ENCODE measurements at places on chromosomes 7 and 10. TPM values are rescaled to one million over a fixed set of nuclear protein-coding genes. Genes with fewer than 3 reads are reported as not detected.

DNA sequence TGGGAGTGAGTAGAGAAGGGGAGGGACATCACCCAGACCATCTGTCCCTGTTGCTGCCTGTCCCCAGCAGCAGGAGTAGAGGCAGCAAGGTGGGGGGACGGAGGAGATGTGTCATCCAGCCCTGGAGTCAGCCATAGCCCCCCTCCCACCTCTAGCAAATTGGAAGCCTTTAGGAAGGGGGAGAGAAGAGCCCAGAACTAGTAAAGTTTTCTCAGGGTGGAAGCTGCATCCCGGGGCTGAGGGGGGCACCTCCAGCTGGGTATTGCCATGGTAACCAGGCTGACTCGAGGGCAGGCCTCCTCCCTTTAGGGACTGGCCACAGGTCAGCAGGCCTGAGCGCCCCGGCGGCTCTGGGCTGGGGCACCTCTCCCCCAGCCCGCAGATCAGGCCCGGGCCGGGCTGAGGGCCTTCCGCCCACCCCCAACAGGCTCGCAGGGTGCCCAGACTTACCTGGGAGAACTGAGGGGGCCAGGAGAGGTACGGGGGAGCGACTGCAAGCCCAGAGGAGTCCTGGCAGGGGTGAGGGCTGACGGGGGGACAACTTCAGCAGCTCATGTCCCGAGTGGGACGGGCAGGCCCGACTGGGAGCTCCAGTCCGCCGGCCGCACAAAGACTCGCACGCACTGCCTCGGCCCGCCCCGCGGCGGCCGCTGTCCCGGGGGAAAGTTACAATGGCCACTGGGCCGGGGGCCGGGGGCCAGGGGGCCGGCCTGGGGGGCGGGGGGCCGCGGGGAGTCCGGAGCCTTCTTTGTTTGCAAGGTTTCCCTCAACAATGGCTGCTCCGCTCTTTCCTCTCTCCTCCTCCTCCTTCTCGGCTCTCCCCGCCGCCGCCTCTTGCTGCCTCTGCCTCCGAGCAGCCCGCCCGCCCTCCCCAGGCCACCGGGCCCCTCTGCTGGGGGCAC, 6.0 kb downstream of the LDB1 start:
- DNase-seq: no peak

The ANKRD61 gene
- total RNA-seq: 0.18 TPM

DNA sequence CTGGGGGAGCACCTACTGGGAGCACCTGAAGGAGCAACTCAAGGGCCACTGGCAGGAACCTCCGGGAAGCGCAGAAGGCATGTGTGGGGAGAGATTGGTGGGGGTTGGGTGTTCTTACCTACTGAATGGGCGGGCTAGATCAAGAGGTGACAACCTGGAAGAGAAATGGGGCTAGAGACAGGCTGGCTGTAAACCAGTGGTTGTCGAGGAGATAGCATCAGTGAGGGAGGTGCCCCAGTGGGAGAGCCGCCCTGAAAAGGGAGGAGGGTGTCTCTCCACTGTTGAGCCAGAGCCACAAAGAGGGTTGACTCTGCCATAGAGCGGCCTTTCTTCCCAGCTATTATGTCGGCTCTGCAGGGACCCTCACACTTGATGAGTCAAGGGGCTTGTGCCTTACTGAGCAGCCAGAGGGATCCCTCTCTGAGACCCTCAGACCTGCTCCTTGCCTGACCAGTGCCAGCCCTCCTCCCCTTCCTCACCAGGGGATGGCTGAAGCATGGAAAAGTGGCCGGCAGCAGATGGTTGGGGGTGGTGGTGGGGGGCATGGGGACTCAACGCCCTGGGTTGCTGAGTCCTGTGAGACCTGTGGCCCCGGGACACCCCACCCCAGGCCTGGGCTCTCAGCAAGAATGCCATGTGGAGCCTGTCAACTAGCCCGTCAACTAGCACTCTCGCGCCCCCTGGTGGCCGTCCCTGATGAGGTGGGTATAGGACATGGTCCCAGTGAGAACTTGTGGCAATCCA, 36.4 kb upstream of the PURB start:
- DNase-seq: peak; percentile 47

DNA sequence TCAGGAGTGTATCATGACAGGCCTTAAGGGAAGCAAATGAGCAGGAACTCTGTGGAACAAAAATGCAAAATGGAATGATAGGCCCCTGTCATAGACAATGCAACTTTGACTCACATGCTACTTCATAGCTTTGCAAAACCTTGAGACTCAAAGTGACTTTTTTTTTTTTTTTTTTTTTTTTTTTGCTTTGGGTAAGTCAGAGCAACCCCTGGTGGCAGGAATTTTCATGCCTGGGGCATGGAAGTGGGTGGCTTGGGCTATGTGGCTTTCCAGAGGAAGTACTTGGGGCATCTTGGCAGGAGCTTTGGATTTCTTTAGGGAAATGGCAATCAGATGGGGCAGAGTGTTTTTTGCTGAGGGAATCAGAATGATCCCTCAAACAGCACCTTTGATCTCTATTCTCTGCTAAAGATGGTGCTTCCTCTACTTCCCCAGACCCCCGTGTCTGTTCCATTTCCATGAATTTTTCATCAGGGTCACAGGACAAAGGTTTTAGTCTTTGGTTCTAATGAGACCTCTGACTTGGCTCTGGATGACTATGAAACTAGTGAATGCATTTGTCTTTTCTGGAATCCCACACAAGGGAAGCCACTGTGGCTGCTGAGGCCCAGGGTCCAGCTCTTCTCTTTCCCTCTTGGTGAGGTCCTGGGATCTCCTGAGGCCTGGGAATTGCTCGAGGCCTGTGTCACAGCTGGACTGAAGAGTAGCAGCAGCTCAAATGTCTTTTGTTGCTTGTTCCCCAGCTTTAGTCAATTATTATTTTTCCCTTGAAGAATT, 62.8 kb downstream of the TACC2 start:
- DNase-seq: no peak

GRCh38 chr7:6248581-6248980, 23.8 kb downstream of the CYTH3 start:
- DNase-seq: no peak

DNA sequence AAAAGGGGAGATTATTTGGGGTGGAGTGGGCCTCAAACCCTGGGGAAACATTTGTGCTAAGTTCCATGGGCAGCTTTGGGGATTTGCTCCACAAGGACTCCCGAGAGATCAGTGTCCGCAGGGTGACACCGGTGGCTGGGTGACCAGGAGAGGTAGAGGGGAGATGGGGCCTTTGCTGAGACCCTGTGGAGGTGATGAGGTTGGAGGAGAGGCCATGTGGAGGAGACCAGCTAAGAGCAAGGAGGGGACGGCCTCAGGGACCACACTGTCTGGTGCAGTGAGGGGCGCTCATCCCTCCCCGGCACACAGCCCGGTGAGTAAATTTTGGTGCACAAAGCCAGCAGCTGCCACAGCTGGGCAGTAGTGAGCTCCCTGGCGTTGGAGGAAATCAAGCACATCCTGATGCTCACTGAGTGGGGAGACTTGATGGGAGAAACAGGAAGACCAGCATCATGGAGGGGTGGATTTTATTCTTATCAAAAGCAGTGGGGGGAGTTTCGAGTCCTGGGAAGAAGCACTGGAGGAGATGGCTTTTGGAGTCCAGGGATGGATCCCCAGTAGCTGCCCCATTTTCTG, 20.2 kb upstream of the ELFN1 start:
- no peak for DNase-seq

The FEZF1 gene
- total RNA-seq: not detected

- DNase-seq: no peak
Measured at GRCh38 chr7:38385682-38386081, 112.2 kb upstream of the TARP start.

DNA sequence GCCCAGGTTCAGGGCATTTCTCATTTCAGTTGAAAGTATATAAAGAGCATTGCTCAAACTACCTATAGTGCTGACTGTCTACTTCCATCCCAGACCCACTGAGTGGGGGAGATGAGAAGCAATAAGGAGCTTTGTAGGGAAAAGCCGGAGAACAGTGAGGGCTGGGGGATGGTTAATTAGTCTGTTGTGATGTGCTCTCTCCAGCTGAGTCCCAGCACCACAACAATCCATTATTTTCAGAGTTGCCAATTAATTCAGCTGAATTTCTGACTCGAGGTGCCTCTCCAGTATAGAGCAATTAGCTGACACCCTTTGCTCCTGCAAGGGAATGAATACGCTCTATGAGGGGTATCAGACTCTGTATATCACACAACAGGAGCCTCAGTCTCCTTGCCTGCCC, 1118.6 kb downstream of the SORCS3 start:
- no peak for DNase-seq

DNA sequence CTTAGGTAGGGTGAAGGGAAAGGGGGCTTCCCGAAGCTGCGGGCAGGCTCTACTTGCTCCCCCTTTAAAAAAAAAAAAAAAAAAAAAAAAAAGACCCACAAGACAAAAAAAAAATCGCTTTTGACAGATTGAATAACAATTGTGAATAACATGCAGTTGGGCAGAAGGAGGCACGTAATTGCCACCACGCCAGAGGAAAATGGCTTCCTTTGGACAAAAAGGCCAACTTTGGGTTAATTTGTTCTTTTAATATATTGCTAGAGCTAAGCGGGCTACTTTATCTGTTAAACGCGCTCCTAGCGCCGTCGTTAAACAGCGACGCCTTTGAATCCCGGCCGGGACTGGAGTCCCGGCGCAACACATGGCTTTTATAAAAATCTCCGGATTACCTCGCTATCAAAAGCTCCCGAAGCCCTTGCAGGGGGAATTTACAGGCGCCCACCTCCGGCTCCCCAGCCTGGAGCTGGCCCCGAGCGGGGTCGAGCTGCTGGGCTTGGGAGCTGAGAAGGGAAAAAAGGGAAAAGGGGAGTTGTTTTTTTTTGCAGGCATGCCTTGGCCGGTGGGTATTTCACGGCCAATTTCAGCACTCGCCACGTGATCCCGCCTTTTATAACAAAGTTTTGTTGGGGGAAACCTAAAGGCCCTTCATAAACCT, 1.2 kb downstream of the HOXA11 start:
- DNase-seq: no peak

DNA sequence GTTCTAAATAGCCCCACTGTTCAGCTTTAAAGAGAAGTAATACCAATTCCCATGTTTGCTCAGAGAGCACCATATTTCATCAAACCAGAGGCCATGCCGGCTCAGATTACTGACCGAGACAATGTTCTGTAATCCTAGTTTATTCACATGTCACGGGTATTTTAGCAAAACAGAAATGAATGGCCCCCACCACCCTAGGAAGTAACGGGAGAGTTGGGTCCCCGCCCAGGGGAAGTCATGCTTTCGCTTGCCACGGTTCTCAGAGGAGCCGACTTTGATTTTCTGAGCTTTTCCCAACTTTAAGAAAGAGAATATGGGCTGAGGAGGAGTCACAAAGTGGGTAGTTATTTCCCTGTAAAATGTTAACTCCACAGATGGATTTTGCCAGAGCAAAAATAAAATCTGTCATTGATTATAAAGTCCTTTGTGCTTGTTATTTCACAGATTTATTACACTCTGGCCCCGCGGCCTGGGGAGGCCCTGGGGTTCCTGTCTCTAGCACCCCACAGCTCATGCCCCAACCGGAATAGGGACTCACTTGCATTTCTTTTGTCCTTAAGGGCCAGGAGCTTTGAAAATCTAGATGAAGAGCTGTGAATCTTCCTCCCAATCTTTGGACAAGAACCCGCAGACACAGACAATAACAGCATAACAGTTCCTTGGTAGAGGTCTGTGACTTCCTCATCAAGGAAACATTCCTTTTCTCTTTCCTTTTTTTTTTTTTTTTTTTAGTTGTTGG, 3.7 kb upstream of the GDF10 start:
- no peak for DNase-seq

GRCh38 chr7:18222636-18223035, 195.0 kb upstream of the PRPS1L1 start:
- no peak for DNase-seq

The PTN gene
- 0.13 TPM for total RNA-seq

- DNase-seq: no peak
Measured at GRCh38 chr7:29780346-29780745, 26.0 kb upstream of the WIPF3 start.

The HABP2 gene
- total RNA-seq: 0.13 TPM

The TDRD1 gene
- total RNA-seq: not detected

GRCh38 chr7:17557251-17557671, 258.8 kb downstream of the AHR start:
- no peak for DNase-seq

DNA sequence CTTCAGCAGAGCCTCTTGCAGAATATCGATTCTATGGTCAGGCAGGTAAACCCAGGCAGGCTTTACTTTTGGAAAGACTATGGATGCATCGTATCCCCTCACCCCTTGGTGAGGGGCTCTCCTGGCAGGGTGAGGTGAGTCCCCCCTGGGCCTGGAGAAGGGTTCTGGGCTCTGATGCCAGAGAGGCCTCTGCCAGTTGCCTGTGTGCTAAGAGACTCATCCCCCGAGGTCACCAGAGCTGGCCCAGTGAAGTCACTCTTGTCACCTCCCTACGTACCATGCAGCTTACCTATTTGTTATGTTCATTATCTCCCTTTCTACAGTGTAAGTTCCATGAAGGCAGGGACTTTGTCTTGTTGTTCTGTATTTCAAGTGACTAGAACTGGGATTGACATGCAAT, 51.3 kb downstream of the TSPAN15 start:
- no peak for DNase-seq

Data from Panc1 (cell line).